T-helper 17 cell (primary cell): ENCODE measurements at places on chromosomes 4 and X.

DNA sequence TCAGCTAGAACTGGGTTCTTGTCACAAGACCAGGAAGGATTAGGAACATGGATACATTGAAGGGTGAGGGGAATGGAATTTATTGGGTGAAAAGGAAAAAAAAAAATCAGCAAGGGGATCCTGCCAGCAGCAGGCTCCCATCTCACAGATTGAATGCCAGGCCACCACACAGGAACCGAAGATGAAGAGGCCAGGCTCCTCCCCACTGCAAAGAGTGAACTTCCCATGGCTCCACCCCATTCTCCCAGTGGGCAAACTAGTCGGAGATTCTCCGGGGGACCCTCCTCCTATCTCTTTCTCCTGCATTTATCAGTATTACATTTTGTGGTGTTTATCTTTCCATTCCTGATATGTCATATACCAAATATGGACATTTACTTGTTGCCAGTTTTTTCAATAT, 46.0 kb upstream of the MAGED1 start:
- DNase-seq = no peak

GRCh38 chrX:133859860-133860259, 125.5 kb downstream of the GPC3 start:
- DNase-seq = no peak

GRCh38 chr4:14028862-14029261, 401.3 kb upstream of the BOD1L1 start:
- DNase-seq = no peak

- no peak for DNase-seq
Measured at GRCh38 chr4:66430856-66431255, 760.6 kb upstream of the EPHA5 start.

GRCh38 chrX:16658284-16658683, 8.3 kb downstream of the S100G start:
- no peak for DNase-seq

DNA sequence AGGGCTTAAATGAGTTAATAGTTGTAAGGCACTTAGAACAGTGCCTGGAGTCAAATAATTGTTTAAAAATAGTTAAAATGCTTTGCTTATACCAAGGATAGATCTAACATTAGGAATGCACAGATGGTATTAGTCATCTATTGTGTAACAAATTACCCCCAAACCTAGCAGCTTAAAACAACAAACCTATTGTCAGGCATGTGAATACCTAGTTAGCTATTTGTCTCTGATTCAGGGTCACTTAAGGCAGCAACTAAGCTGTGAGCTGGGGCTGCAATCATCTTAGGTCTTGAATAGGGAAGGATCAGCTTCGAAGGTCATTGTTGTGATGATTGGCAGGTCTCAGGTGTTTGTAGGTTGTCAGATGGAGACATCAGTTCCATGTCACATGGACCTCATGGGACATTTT, 42.4 kb upstream of the AGA start:
- no peak for DNase-seq

GRCh38 chr4:8319731-8320385, 50.3 kb downstream of the HTRA3 start:
- DNase-seq = no peak

DNA sequence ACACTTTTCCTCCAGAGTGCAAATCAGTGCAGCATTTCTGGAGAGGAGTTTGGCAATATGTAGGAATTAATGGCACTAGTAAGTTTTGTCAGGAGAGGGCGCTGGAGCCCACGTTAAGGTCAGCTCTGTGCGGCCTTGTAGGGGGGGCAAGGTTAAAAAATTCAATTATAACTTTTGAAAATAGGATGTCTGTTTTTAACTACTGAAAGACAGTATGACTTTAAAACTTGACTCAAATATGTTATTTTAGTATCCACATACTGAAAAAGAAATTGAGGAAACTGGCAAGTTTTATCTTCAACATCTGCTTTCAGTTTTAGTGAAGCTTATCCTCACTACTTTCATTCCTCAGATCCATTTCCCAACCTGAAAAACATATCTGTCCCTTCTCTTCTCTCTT, 30.9 kb upstream of the HSD17B13 start:
- peak; percentile 31 for DNase-seq

DNA sequence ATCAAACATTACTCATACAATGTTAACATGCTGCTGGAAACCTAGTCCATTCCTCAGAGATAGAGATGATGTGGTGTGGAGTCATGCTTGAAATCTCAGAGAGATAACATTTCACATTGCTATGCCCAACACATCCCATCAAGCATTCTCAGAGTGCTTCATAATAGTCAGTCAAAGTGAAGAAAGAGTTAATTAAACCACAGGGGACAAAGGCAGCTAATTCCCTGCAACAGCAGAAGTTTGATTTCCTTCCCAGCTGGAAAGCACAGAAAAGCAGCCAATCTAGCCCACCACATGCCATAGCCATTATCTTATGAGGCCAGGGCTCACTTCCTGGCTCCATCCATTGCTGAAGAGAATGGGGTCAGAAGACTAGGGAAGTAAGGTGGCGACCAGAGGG, 8.9 kb downstream of the KDR start:
- DNase-seq = no peak

DNA sequence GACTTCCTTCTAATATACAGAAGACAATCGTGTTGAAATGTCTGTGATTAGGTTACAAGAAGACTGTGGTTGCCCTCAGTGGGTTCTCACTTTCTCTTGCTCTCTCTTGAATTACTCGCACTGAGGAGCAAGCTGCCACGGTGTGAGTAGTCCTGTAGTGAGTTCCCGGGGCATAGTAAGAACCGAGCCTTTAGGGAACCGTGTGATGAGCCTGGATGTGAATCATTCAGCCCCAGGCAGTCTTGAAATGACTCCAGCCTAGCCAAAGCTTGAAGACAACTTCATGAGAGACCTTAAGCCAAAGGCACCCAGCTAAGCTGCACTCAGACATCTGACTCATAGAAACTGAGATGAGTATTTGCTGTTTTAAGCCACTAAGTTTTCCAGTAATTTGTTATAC, 292.7 kb downstream of the SPOCK3 start:
- DNase-seq = no peak

DNA sequence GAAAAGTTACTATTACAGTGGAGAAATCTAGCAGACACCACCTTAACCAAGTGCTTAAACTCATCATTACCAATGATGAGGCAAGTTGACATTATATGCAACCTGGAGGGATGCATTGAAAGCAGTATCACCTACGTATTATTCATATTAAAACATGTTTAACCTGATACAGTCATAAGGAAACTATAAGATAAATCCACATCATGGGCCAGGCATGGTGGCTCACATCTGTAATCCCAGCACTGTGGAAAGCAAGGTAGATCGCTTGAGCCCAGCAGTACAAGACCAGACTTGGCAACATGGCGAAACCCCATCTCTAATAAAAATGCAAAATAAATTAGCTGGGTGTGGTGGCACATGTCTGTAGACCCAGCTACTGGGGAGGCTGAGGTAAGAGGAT, 22.3 kb upstream of the INTU start:
- no peak for DNase-seq

GRCh38 chrX:20144491-20144890, 2.9 kb upstream of the EIF1AX start:
- no peak for DNase-seq

- DNase-seq = no peak
Measured at GRCh38 chr4:177190995-177191580, 118.6 kb upstream of the NEIL3 start.
